ENCODE measurements at places on chromosomes 1 and 21. TPM values are rescaled to one million over a fixed set of nuclear protein-coding genes. Genes with fewer than 3 reads are reported as not detected.

GRCh38 chr1:25609921-25610320, 6.7 kb upstream of the MAN1C1 start:
- DNase-seq = no peak

DNA sequence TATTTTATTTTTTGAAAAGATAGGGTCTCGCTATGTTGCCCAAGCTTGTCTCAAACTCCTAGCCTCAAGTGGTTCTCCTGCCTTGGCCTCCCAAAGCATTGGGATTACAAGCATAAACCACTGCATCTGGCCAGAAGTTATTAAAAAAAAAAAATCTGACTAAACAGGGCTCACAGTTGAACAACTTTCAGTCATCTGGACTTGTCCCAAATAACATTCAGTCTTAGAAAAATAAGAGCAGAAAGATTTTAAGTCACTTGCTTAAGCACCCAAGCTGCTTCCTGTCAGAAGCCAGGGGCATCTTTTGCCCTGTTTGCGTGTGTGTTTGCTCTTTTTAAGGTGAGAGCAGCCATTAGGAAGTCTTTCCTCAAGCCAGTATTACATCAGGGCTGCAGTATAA, 286.8 kb downstream of the LMO4 start:
- DNase-seq = no peak

Gene VTCN1
- not detected for total RNA-seq

Gene FAM163A
- not detected for total RNA-seq

Gene DNM3
- total RNA-seq = 44.3 TPM

DNA sequence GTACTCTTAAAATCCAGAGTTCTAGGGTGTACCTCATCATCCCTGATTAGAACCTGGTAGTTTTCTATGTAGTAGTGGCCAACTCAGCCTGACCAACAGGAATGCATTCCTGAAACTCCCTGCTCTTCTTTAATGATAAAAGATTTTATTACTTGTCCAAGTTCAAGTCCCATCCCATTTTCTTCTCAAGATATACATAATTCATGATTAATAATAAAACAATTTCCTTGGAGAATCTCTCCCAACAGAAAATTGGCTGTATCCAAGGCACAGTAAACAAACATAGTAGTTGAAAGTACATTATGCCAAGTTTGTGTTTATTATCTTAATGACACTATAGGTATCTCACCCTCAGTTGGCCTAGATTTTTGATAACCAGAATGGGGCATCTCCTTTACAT, 714.1 kb upstream of the ADAMTS5 start:
- no peak for DNase-seq

Gene LCE1C
- not detected for total RNA-seq

Measured in adrenal gland (tissue), 19 donors.